ENCODE measurements at places on chromosomes 3 and 15. TPM values are rescaled to one million over a fixed set of nuclear protein-coding genes. Genes with fewer than 3 reads are reported as not detected.

DNA sequence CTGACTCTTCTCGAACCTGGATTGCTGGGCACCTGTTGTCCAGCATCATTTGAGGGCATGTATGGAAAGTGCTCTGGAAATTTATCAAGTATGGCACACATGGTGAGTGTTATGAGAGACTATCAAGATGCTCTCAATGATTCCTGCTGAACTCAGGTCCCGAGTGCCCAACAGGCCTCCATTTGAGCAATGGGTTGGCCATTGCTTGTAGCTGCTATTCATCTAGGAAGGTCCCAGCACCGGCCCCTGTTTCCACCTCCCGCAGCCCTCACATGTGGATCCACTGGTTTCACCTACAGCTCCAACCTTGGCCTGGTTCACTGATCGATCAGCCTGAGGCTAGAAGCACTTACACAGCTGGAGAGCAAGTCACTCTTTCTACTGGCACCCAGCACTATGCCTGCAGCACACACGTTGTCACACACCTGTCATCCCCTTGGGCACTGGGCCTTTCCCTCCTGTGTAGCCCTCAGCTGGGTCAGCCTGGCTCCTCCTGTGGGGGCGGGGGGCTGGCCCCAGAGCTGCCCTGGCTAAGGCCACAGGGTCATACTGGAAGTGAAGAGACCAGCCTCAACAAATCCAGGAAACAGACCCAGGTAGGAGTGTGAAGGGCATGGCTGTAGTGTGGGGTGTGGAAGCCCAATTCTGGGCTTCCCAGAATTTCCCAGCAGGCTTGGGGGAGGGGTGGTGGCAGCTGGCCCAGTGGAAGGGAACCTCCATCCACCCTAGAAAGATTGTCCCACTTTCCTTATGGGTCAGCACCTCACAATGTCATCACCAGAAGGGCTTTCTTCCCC lies 41.7 kb upstream of the SMAD3 start:
- peak overlapping the region; percentile 56 for H3K27ac ChIP-seq
- H3K4me1 ChIP-seq = peaks cover 31% of the 10 kb centered on the region
- no peaks in the 10 kb centered on the region for H3K27me3 ChIP-seq
- DNase-seq = no peak

GRCh38 chr3:139231555-139232281 lies 112.1 kb upstream of the MRPS22 start:
- H3K36me3 ChIP-seq = no peaks in the 10 kb centered on the region
- no peak for DNase-seq
- no peak overlapping the region for H3K4me3 ChIP-seq
- H3K4me1 ChIP-seq = no peaks in the 10 kb centered on the region
- H3K27me3 ChIP-seq = no peaks in the 10 kb centered on the region
- H3K27ac ChIP-seq = no peak overlapping the region

The MOBP gene
- not detected for total RNA-seq

The CHRNB4 gene
- not detected for total RNA-seq

DNA sequence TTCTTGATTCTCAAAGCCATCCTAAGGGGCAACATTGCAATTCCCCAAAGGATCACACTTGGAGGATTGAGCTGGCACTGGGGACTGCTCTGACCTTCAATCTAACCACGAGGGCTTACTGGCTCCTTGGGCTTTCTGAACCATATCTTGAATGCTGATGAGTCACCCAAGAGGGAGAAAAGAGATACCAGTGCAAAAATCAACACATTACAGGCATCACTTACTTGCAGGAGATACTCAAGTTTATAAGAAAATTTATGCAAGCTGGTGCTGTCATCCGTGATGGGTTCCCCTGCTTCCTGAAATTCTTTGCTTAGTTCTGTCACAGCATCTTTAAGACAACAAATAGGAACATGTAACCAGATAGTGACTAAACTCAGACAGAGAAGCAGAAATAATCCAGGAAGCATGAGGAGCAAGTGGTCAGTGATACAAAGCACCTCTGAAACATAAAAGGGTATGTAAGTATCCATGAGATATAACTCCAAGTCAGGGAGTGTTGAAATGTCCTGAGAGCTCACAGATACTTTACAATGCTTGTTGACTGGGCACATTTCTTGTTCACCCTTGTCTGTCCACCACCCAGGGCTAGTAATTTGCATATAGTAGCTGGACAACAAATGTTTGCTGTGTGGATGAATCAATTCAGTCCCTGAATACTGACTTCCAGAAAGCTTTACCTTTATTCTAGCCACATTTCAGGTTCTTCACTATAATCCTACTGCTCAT lies 14.1 kb downstream of the FYCO1 start:
- peaks cover 94% of the 10 kb centered on the region for H3K4me1 ChIP-seq
- no peak for DNase-seq
- H3K36me3 ChIP-seq = peaks cover 46% of the 10 kb centered on the region
- peak overlapping the region; percentile 99 for H3K27ac ChIP-seq

The GCNT3 gene
- total RNA-seq = 0.07 TPM

GRCh38 chr3:156360083-156360482 lies 194.8 kb downstream of the SSR3 start:
- H3K4me1 ChIP-seq = no peaks in the 10 kb centered on the region
- H3K4me3 ChIP-seq = no peak overlapping the region
- no peaks in the 10 kb centered on the region for H3K27me3 ChIP-seq
- H3K27ac ChIP-seq = no peak overlapping the region
- no peaks in the 10 kb centered on the region for H3K36me3 ChIP-seq
